ENCODE measurements at places on chromosomes 2 and 18.
A peak's percentile ranks its signal among the peaks of the same experiment; 100 is the strongest.

- DNase-seq: no peak
Observed at GRCh38 chr2:109317471-109318095, 188.6 kb downstream of the SH3RF3 start.

DNA sequence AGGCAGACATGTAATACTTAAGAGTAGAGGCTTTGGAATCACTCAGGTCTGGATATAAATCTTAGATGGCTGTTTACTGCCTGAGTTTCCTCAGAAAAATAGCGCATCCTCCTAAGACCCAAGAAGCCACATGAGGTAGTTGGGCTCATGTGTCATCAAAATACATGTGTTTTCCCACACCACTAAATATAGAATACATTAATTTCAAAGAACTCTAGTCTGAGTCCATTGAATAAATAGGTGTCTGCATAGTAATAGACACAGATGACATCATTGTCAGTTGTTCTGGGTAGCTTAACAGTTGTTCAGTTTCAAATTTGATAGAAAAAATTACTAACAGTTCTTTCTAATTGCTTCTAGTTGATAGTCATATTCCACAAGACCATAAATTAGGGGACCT, 9.6 kb downstream of the PPP1R1C start:
- no peak for DNase-seq

- no peak for DNase-seq
Observed at GRCh38 chr18:80173060-80173459, 64.0 kb downstream of the ADNP2 start.

DNA sequence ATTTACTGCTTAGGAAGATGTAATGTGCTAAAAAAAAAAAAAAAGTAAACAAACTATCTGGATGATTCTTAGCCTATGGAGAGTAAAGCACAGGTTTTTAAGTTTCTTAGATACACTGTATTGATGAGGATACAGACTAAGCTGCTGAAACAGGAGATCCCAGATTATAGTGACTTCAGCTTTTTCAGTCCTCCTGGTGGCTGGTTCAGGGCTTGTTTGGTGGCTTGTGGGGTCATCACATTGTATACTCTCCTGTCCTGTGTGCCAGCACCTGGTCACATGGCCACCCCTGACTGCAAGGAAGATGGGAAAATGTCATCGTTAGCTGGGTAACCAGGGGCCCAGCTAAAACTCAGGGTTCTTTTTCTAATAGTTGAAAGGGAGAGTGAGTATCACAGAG, 31.4 kb downstream of the RAB31 start:
- DNase-seq: no peak

GRCh38 chr2:12605936-12606335, 110.8 kb upstream of the TRIB2 start:
- no peak for DNase-seq

DNA sequence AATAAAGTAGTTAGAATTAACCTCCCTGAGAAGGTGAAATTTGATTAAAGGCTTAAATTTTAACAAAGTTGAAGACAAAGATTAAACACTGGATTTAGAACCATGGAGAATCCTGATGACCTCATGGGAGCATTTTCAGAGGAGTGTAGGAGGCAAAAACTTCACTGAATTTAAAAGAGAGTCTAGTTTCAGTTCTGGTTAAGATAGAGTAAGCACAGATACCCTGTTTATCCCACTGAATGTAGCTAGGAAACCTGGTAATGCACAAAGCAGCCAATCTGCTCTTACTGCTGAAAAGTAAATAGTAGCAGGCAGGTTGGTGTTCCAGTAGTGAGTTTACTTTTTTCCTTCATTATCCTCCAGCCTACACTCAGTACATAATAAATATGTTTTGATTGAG, 654.9 kb upstream of the SYT4 start:
- no peak for DNase-seq

GRCh38 chr2:227462462-227462951, 9.4 kb upstream of the AGFG1 start:
- no peak for DNase-seq

- DNase-seq: no peak
Observed at GRCh38 chr2:101419096-101419663, 31.9 kb upstream of the CREG2 start.

DNA sequence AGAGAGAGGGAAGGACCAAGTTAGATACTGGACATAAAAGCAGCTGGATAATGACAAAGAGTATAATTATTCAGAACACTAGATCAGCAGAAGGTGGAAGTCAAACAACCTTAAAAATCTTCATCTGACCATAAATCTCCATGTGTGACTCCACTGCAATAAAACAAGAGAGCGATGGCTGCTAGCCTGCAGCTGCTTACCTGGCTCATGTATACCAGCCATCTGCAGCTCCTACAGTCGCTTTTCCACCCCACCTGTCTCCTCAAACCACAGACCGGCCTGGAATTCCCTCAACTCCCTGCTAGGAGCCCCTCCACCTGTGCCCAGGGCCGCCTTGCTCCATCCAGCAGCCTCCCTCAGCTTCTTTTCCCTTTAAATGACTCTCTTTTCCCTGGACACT, 64.5 kb downstream of the SLC4A5 start:
- no peak for DNase-seq

DNA sequence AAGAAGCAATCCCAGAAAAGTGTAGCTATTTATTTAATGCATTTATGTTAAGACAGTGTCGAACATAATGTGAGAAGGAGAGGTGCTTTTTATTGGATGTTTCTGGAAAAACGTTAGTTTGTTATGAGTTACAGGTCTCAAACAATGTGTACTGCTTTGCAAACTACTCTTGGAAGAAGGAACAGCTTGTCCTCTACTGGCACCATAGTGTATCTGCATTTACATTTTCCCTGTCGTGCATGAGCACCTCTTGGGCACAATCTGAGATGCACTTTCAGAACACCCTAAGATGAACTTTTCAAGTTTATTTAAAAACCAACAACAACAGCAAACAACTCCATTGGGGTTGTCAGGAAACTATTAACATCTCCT, 22.8 kb downstream of the CCNYL1 start:
- no peak for DNase-seq

- DNase-seq: no peak
Observed at GRCh38 chr2:46548103-46548486, 68.7 kb downstream of the TMEM247 start.

- DNase-seq: no peak
Observed at GRCh38 chr2:26068602-26069298, 34.9 kb downstream of the RAB10 start.

GRCh38 chr2:148812306-148812705, 62.7 kb upstream of the KIF5C start:
- DNase-seq: no peak

GRCh38 chr2:122216071-122216470, 460.6 kb downstream of the TSN start:
- no peak for DNase-seq

DNA sequence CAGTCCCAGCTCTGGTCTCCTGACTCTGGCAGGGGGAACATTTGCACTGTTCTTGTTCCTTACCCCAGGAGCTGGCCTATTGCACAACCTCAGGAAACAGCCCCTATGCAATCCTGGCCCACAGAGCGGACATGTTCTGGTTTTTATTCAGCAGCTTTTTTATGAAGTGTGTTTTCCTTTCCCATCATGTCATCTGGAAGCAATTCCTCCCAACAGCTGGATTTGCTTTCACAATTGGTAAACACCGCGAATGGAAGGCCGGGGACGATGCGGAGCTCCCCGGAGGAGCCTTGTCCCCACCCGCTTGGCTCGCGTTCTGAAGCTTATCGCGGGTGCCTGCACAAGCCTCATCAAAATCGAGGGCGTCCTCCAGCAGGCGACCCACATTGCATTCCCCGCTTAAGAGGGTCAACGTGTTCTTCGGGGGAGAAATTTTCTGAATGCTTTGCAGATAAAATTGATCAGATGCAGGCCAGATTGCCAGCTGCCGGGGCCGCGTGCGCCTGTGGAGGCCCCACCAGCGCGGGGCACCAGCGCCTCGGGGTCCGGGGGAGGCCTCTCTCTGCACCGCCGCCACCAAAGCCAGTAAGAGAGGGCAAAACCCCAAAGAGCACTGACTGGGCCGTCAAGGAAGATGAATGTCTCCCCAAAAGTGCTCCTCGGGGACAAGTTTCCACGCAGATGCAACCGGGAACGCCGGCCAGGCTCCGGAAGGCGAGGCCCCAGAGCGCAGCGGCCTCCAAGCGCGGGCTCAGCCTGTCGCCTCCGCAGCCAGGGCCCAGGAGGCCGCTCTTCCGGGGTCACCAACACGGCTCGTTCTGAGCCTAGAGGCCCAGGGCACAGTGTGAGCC, 60.3 kb upstream of the SP3 start:
- no peak for DNase-seq

DNA sequence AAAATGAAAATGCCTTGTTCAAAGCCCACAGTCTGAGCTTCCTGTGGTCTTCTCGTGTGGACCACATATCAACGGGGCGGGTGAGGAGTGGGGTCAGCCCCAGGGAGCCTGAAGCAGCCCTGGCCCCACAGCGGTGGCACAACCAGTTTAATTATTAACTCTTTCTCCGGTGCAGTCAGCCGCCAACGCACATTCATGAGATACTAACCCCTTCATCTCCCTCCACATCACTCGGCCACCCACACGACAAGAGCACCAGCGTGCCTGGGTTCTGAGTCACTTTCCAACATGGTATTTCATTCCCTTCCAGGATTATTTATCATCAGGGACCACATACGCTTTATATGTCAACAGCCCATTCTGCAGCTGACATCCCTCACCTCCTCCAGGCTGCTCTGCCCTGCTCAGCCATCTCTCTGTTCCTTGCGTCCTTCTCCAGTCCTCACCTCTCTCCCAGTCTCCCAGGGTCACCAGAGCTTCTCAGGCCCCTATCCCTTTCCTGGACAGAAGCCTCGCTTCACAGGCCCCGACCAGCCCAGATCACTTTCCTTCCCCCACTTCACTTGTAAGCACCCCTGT, 48.0 kb upstream of the ID2 start:
- no peak for DNase-seq

DNA sequence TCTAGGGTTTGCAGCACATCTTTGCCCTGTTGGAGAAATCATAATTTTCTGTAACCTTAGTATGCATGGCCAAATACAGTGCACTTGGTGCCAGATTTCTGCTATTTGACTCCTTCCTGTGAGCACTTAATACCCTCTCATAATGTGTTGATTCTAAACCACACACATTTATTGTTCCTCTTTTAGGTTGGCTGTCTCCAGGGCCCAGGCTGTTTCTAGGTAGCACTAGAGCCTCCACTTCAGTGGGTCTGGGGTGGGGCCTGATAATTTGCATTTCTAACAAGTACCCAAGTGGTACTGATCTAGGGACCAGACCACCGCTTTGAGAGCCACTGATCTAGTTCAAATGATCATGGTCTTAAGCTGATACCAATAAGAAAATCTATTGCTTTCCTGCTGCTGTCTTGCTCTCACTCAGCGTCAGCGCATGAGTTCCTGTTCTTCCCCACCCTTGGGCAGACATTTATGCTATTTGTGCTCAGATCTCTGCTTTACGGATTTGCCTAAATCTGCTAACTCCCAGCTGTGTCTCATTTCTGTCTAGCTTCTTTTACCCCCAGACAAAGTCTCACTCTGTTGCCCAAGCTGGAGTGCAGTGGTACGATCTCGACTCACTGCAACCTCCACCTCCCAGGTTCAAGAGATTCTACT, 7.4 kb downstream of the PTRHD1 start:
- peak; percentile 73 for DNase-seq
